GM18507 (cell line): ENCODE measurements at places on chromosomes 13 and 19.

- DNase-seq = no peak
Observed at GRCh38 chr19:46648060-46648960, 12.3 kb upstream of the GNG8 start.

DNA sequence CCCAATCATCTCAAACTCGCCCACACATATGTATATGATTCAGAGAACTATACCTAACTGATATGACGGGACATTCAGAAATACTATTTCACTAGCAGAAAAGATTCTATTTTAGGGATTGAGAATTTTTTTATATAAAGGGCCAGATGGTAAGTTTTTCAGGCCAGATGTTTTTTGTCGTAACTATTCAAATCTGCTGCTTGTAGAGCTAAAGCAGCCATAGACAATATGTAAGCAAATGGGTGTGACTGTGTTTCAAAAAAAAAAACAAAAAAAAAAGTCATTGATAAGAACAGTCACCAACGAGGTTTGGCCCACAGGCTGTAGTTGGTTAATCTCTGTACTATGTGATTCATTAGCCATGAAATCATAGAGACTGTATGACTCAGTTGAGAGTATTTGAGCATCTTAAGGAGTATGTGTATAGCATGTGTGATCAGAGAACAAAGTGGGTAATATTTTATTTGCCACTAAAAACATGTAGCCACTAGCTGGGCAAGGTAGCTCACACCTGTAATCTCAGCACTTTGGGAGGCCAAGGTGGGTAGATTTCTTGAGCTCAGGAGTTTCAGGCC lies 2724.7 kb downstream of the PCDH9 start:
- DNase-seq = no peak

- no peak for DNase-seq
Observed at GRCh38 chr13:91948736-91949135, 550.3 kb downstream of the GPC5 start.

DNA sequence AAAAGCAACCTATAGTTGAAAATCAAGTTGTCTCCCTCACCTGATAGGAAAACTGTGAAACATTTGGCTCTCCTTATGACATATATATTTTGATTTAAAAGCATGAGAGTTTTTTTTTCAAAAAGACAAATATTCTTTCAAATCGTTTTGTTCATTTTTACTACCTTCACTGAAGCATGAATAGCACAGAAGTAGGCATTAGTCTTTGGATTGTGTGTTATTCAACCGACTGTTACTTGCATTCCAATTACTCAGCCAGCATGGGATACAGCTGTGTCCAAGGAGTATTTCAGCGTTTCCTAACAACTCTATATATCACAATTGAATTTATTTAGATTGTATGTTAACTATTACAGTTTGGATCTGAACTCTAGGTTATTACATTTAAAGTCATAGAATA lies 135.2 kb downstream of the PCDH9 start:
- no peak for DNase-seq

GRCh38 chr13:48505597-48506091 lies 27.2 kb downstream of the RCBTB2 start:
- peak; percentile 56 for DNase-seq

DNA sequence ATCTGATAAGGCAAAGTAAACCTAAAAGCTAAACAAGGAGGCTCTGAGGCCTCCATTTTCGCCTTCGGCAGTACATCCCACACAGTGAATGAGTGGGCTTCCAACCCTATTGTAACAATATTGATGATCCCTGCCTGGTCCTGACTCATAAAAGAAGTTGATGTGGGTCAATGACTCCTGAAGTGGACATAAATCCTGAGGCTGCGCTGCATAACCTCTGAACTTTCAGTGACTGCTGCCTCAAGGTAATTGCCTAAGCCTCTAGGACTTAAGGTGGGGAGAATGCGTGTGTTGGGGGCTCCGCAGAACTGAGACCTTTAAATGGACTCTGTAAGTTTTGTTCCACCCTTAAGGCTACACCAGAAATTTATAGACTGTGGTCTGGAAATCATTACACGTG lies 42.6 kb downstream of the SIAH3 start:
- DNase-seq = no peak

GRCh38 chr19:15154002-15154612 lies 46.7 kb downstream of the NOTCH3 start:
- no peak for DNase-seq

DNA sequence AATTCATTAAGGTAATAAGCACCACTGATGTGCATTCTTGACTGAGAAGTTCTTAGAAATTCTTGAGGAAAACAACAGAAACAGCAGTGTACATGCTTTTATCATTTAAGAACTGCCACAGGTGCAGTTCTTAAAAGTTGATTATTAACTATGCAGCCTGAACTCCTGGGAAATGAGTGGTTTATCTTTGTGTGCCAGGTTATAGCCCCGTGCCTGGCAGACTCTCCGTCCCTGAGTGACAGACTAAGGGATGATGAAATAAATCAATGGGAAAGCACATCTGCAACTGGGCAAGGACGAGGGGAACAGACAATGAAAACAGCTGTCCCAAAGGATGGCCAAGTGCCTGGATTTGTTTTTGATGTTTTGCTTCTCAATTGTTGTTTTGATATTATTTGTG lies 84.4 kb upstream of the SPATA13 start:
- DNase-seq = no peak

- no peak for DNase-seq
Observed at GRCh38 chr13:92954746-92955145, 271.9 kb upstream of the GPC6 start.

GRCh38 chr19:1361601-1362386 lies 21.9 kb upstream of the NDUFS7 start:
- no peak for DNase-seq

GRCh38 chr13:31431722-31432137 lies 232.0 kb downstream of the B3GLCT start:
- DNase-seq = peak; percentile 23

DNA sequence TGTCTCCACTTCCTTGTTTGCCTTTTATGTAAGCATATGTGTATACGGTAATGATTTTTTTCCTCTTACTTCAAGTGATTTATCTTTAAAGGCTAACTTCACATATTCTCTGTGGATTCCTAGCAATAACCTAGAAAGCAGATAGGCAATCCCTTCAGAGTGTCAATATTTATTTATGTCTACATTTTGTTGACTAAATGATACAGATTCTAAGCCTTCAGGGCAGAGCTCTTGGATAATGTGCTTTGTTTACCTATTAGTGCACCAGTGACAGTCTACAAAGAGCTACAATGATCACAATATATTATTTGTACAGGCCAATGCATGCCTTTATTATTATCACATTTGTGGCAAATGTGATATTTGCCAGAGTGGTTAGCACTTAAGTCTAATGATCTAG lies 406.2 kb downstream of the EFNB2 start:
- no peak for DNase-seq

- no peak for DNase-seq
Observed at GRCh38 chr13:75689686-75690085, 53.6 kb downstream of the LMO7 start.
